Suppressor macrophage (primary cell): ENCODE measurements at places on chromosomes 7 and 10.

DNA sequence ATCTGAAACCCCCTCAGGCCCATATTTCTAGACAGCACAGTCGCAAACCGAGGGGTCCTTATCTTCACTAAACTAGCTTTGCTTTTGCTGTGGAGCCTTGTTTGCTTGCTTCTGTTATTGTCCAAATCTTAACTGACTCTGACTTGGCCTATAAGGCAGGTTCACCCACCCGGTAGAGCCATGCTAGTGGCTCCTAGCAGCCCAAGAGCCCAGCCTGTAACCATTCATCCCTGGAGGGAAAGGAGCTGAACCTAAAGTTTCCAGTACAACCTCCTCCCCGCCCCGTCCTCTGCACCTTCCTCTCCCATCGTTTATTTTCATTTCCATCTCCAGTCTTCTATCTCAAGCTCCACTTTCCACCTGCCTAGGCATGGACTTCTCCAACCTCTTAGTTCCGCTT, 345.7 kb downstream of the PTPRN2 start:
- DNase-seq: no peak

GRCh38 chr7:148935451-148935850, 51.4 kb upstream of the EZH2 start:
- no peak for DNase-seq

GRCh38 chr10:120962756-120963593, 111.8 kb downstream of the WDR11 start:
- no peak for DNase-seq

DNA sequence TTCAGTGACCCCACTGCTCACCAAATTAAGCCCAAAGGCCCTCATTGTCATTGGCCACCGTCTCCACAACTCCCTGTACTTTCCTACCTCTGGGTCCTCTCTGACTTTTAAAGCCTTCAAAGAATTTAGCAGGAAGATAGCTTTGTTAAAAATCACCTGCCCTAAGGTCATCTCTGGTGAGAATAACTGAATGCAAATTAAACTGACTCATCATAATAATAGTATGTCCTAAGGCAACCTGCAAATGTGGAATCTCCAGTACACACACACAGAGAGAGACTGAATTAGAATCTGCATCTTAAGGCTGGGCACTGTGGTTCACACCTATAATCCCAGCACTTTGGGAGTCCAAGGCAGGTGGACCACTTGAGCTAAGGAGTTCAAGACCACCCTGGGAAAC, 24.1 kb downstream of the OAT start:
- DNase-seq: no peak

DNA sequence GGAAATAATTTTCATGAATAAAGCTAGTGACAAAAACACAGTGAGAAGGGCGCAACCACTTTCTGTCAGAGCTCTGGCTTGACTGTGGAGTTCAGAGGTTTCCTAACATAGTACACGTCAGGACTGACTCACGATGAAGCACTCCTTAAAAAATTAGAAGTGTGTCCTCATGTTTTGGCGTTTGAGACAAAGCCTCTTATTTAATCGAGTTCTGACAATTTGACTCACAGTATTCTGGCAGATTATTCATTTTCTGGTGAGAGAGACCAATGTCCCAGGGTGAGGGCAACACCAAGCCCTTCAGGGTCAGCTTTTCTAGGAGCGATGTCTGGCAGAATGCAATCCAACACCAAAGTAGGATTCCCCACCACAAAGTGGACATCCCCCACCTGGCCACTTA, 108.7 kb downstream of the DIP2C start:
- DNase-seq: no peak

DNA sequence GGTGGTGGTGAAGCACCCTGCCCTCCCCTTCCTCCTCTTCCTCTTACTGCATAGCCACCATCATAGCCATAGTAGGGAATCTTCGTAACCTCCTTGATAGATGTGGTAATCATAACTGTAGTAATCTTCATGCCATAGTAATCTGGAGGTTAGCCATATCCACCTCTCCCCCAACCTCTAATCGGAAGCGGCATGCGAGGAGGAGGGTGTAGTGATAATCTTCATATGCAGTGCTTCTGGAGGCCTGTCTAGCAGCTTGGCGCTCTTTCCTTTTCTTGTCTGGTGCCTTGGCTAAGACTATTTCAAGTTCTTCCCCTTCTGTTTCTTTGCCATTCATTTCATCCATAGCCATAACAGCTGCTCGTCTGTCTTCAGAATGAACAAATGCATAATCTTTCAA, 90.9 kb downstream of the MLLT10 start:
- DNase-seq: no peak

DNA sequence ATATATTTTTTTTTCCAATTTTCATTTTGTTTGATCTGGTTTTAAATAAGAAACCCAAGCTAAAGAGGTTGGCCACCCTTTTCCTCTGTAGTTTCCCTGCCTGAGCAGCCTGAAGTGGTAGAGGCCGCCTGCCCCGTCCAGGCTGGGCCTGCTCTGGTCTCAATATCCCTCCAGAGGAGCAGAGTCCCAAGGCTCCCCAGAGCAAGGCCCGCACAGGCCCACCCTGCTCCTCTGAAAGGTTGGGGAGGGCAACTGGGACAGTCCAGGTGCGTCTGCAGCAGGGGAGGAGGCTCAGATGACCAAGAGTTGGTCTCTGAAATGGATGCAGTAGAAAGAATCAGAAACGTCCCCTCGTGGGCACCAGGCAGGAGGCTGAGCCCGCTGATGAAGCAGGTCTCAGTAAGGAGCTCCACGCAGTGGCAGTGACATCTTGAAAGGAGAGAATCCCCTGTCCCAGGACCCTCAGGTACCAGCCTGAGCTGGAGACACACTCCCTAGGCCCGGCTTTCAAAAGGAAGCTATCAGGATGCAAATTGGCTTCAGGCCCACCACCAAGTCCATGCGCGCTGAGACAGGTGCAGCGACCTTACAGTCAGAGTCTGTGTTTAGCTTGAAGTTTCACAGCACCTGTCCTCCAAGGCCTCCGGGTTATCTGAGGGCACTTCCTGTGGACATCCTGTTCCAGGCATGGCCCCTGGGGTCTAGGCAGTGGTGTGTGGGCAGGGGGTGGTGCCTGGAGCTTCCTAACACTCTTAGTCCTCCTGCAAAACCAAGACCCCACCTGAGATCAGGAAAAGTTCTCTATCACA, 37.7 kb downstream of the EN2 start:
- DNase-seq: no peak

DNA sequence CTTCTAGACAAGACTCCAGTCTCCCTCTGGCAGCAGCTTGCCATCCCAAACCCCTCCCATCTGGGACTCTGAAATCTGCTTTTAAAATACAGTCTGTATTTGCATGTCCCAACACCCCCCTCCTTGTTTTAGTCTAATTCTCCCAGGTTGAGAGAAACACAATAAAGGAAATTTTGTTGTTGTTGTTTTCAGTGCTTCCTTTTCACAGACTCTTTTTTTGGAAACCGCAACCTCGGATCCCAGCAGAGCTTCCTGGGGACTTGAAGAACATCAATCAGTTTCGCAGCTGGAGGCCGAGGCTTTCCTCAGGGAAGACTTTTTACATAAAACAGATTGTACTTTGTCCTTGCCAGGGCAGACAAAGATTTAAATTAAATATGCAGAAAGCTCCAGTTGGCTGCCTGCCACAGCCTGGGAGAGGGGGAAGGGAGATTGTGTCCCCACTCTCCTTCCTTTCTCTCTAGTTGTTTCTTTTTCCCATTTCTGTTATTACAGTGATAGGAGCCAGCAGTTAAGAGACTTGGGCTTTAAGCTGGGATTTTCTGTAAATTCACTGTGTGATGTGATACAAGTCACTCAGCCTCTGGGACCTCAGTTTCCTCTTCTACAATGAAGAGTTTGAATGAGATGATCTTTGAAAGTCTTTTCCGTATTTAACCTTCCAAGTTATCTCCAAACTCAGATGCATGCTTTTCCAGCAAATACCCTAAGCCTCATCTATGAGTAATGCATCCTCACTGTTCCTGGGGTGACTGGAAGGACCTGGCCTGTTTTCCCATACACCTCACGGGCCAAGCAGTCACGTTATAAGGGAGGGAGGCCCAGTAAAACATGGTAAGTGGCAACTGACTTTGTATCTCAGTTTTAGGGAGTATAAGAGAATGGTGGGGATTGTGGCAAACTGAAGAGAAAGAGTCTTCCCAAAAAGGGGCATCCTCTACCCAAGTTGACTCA, 192.3 kb downstream of the REEP3 start:
- DNase-seq: no peak

DNA sequence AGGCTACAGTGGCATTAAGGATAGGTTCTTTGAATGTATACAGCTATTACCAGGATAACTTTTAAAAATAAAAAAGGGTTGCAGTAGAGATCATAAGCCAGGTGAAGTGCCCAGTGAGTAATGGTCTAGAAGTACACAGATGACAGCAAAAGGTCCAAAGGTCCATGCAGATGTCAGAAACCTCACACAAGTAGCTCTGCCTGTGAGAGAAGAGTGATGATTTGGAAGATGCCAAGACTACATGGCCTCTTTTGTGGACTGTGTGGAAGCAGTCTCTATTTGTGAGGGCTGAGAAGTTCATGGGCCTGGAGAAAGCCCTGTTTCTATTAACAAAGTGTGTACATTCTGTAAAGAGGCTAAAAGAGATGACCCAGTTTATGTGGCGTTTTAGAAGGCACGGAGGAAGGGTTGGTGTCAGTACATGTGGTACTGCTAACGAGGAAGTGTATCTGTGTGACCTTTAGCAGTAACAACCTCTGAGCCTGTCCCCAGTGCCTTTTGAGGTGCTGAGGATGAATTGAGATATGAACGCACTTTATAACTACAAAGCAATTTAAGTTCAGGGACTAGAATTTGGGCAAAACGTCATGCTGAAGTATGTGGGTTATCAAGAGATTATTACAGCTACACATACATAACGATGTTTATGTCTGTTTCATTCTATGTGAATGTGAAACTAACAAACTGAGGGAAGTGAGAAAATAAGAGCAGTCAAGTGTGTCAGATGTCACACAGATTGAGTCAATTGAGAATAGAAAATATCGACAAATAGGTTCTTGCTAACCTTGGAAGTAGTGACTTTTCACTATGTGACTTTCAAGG, 7.6 kb downstream of the CYCS start:
- DNase-seq: no peak

DNA sequence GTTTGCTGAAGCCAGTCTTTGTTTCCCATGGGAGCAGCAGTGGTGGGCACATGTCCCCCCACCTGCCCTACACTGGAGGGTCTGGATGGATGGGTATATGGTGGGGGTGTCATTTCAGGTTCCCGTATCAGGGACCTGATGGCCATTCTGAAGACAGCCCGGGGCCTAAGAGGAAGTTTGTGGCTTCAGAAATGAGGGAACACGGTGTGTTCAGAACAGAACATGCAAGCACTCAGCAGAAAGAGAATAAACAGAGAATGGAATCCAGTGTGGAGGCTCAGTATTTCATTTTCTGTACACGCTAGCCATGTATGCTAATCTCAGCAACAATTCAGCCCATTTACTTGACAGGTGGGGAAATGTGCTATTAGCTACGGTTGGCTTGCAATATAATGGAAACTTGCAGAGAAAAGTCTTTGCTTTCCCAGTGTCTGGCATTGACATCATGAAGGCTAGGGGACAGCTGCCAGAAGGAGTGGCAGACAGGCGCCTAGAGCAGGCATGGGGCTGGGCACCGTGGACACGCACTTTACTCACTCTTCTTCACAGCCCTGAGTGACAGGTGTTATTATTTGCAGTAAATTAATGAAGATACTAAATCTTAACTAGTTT, 98.6 kb downstream of the ELMO1 start:
- peak; percentile 53 for DNase-seq

DNA sequence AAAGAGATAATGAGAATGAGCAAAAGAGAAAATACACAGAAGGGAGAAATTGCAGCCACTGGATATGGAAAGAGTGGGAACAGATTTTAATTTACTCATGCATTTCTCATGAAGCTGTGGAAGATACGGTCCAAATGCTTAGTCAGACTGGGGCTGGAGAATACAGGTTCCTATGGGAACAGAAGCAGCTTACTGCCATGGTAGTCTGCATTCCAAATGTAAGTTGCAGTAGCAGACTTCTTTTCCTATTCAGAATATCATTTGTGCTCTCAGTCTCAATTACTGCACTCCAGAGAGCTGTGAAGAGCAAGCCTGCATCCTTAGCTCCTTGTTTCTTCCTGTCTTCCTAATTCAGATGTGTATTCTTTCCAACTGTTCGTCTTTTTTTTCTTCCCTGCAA, 190.8 kb upstream of the TMEM196 start:
- no peak for DNase-seq

- DNase-seq: peak; percentile 83
Observed at GRCh38 chr10:124701881-124702656, 42.1 kb downstream of the FAM53B start.

GRCh38 chr10:60535427-60535826, 145.8 kb upstream of the ANK3 start:
- no peak for DNase-seq

DNA sequence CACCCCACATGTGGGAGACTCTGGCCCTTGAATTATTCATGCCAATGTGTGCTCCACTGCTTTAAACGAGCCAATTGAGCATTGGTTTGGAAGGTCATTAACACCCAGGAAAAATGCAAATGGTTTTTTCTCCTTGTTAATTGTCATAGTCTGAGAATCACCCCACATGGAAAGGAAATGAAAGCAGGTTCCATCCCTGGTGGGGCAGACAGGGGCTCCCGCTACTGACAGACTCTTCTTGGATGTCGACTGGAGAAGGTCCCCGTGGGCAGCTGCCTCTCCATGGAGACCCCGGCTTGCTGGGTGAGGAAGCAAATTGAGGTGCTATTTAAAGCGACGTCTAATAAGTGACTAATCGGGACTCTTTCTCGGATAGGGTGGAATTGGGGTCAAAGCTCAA, 32.0 kb upstream of the EN2 start:
- DNase-seq: no peak

GRCh38 chr7:131878777-131879176, 322.3 kb upstream of the PODXL start:
- DNase-seq: no peak

DNA sequence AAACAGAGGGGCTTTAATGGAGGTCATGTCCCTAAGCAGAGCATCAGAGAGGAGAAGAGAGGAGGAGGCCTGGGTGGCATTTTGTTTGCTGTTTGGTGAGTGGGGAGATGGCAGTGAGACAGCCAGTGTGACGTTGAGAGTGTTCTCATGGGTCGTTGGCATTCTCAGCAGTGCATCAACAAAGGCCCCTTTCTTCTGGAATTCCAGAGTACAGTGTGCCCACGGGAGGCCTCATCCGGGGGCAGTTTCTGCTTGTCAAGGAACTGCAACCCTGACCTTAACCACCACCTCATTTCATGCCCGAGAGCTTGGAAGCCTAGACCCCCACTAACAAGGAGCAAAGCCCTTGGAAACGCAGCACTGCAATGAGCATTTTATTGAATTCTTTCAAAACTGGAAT, 92.9 kb downstream of the CELF2 start:
- no peak for DNase-seq

GRCh38 chr7:34315032-34315431, 343.0 kb upstream of the NPSR1 start:
- no peak for DNase-seq
